Lung (tissue), 17 donors: ENCODE measurements at places on chromosomes 11 and 22.

GRCh38 chr22:49894322-49895054, 23.8 kb downstream of the ALG12 start:
- DNase-seq: no peak

GRCh38 chr11:126512251-126512650, 156.8 kb downstream of the ST3GAL4 start:
- DNase-seq: no peak

DNA sequence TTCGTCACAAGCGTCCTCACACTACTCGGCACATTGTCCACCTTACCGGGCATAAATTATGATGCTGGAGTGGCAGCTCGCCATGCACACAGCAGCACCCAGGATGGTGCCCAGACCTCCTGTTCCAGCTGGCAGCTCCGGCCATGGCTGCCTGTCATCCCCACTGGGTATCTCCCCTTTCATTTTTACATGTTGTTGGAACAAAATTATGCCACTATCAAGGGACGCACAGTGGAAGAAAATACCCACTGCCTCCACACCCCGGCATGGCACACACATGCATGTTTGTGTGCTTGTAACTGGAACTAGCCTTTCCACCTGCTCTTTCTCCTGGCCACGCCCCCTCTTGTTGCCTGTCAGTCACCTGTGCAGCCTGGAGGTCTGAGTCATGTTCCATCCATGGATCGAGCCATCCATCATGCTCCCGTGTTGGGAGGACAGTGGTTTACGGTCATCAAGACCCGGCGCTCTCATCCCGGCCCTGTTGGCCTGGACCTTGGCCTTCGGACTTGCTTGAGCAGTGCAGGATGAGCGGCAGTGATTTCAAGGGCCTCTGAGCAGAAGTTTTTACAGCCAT, 1069.6 kb downstream of the BRD1 start:
- DNase-seq: no peak

DNA sequence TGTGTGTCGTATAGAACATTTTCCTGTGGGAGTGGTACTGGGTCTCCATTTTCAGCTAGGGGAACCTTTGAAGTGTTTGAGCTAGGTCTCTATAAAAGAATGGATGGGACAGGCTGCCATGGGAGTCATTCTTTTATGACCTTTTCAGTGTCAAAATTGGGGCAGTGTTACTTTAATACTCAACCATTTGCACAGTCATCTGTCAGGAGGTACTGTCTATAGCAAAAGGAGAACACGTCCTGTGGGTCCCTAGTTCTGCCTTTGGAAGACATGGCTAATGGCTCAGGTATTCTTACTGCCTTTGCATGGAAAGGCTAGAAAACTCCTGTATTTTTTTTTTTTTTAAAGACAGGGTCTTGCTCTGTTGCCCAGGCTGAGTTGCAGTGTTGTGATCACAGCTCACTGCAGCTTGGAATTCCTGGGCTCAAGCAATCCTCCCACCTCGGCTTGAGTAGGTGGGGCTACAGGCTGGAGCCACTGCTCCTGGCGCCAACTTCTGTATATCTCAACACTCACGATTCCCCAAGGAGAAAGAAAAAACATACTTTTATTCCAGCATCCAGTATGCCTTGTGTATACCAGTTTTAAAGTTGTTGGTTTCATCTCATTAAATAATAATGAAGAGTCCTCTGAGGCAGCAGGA, 2.1 kb upstream of the ATF4 start:
- DNase-seq: no peak
